ENCODE measurements at places on chromosomes 7 and 10.

DNA sequence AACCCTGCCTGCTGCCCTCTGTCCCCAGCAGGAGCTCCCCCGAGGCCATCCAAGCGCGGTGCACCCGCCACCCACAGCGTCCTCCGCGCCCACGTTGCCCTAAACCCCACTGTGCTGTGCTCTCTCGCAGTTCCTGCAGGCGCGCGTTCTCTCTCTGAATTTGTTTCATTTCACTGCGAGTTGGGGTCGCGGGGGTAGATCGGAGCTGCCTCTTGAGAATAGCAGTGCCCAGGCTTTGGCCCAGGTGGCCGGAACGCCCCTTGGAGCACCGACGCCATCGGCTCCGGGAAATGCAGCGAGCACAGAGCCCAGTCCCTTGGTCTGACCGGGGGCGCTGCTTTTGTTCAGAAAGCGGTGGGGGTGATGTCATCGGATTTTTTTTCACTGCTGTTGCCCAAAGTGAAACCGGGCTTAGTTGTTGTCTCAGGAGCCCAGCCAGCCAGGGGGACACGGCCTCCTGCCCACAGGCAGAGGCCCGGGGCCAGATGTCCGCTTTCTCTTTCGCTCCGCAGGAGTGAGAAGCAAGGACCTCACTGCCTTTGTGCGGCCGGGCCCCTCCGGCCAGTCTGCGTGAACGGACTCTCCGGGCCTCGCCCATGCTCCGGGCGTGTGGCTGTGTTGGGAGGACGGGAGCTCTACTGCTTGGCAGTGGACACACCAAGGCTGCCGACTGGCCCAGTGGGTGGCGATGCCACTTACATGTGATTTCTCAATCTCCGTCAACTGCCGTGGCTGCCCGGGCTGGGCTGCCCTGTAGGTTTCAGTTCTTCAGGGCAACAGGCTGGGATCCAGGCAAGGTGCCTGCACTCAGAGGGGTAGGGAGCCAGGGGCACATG is 43.1 kb downstream of the FOXK1 start:
- DNase-seq, result peak; percentile 59

- DNase-seq, result no peak
Measured at GRCh38 chr10:125008689-125009638, 67.0 kb downstream of the ZRANB1 start.

- DNase-seq, result no peak
Measured at GRCh38 chr7:27156916-27157701, 634 bp upstream of the HOXA7 start.

- DNase-seq, result peak; percentile 2
Measured at GRCh38 chr7:142603870-142604448, 145.3 kb upstream of the PRSS1 start.

DNA sequence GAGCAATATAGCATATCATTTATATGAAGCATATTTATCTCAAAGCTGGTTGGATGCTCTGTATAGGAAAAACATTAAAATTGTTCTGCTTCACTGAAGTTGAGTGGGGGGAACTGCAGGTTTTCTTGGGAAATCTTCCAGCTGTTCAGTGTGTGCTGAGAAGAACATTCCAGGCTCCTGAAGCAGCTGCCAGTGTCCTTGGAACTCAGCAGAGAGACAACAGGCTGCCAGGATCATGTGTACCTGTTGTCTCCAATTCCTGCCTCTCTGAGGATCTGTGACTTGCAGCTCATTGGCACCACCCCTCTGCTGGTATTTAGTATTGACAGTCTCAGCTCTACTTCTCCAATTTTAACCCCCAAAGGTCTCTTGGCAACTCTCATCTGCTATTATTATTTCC is 42.3 kb upstream of the PRKG1 start:
- DNase-seq, result no peak

DNA sequence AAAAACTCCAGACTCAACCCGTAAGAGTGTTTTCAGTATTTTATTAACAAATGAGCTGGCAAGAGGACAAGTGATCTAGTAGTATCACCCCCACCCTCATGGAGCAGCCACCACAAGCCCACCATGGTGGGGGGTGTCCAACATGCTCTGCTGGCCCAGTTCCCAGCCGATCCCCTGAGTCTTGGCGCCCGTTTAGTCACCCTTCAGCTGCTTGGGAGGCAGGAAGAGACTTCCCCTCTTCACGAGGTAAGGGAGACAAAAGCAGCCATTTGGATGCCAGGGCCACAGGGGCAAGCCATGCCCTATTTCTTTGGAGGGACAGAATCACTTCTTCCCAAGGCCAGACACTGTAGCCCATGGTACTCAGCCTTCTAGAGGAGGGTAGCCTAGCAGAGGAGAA is 54.1 kb downstream of the NOD1 start:
- no peak for DNase-seq

GRCh38 chr10:13942035-13942434 is 355.3 kb downstream of the PRPF18 start:
- DNase-seq, result no peak

DNA sequence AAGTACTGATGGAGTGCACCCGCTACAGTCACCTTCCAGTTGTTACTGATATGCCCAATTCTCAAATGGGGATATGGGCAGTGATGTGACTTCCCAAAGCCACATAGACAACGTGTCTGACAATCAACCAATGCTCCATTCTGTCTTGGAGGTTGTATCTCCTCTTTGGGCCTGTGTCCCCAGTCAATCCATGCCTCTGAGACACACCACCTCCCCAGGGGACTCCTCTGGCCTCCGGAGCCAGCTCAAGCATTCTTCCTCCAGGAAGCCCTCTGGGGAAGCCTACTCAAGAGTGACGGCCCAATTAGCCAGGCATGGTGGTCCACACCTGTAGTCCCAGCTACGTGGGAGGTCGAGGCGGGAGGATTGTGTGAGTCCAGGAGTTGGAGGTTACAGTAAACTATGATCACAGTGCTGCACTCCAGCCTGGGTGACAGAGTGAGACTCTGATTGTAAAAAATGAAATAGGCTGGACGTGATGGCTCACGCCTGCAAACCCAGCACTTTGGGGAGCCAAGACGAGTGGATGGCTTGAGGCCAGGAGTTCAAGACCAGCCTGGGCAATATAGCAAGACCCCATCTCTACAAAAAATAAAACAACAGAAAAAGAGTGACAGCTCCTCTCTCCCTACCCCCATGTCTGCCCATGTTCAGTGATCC is 99.5 kb upstream of the TNRC18 start:
- DNase-seq, result no peak

DNA sequence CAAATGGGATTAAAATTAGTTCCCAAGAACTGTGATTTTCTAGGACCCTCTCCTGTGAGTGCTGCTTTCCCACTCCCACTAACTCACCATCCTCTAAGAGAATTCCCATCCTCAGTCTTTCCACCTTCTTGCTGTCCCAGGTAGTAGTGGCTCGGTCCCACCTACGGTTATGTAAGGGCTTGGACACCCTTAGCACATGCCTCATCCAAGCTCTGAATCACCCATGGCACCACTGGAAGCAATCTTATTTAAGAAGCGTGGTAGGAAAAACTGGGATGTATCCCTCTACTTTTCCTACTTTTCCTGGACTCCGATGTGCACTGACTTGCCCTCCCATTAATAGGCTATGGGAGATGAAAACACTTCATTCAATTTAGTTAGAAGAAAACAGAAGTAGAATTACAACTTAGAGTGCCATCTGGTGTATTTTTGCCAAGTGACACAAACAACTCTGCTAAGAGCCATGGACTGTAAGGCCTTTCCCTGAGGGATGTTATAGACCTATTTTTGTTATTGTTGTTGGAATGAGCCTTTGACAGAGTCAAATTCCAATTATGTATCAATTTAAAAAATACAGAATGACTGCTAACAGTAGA is 13.7 kb upstream of the ANKRD22 start:
- no peak for DNase-seq

DNA sequence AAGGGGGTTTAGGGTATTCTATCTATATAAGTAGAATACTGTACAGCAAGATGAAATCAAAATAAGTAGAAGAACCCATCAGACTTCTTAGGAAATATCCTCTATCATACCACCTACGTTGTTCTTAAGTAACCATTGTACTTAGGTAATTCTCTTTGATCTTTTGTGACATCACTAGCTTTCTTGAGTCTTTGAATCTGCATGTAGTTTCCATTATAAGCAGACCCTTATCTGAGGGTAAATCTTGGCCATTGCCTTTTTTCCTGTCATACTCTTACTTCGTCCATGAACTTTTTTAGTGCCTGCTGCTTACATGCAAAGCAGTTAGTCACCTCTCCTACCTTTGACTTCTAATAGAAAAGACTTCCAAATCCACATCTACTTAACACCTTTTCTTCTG is 49.0 kb downstream of the WAC start:
- no peak for DNase-seq

- DNase-seq, result no peak
Measured at GRCh38 chr10:97543025-97543546, 29.5 kb upstream of the ANKRD2 start.

DNA sequence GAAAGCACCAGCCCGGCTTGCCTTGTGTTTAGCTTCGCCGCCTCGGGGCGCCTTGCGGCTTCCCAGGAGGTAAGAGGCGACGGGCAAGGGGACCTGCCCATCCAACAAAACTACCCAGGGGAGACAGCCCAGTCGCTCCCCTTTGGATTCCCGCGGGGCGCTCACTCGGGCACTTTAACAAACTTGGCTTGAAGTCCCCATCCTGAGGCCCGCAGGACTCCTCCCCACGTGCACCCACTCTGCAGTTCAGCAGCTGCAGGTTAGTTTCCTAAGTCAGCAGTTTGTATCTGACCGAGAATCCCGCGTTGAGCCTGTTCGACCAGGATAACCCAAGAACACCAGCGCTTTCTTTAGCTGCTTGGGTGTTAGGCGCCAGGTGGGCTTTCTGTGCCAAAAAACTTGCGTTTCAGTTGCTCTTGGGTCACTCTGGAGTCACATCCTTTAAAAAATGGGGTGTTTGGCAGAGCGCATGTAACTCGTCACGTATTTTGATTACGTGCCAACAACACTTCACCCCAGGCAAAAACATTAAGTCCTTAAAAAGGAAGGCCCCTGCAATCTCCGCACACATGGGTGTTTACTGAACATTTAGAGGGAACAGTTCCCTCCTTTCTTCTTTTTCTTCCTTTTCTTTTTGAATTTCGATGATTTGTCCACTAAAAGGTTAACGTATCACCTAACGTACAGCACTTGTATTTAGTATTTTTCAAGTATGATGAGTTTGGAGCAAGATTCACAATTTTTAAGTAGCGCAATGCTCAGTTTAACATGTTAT is 876 bp downstream of the DNAH11 start:
- no peak for DNase-seq

DNA sequence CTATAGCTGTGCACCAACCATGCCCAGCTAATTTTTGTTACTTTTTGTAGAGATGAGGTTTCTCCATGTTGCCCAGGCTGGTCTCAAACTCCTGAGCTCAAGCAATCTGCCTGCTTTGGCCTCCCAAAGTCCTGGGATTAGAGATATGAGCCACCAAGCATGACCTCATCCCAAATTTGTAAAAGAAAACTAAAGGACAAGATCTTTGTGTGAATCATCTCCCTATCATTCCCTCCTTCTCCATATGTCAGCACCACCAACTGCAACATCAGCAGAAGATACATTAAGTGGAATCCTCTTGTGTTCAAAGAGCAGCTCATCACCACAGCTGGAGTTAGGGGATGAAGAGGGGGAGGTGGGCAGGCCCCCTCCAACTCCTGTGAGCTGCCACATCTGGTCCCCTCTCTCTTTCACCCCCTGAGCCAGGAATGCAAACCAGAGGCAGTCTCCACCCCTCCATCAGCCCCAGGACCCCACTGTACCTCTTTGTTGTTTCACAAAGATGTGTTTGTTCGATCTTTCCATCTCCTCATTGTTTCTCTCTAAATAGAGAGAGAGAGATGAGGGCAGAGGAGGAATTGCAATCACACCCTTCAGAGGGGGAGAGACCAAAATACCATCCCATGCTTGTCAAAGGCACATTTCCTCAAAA is 47.3 kb upstream of the PIP4K2A start:
- no peak for DNase-seq

DNA sequence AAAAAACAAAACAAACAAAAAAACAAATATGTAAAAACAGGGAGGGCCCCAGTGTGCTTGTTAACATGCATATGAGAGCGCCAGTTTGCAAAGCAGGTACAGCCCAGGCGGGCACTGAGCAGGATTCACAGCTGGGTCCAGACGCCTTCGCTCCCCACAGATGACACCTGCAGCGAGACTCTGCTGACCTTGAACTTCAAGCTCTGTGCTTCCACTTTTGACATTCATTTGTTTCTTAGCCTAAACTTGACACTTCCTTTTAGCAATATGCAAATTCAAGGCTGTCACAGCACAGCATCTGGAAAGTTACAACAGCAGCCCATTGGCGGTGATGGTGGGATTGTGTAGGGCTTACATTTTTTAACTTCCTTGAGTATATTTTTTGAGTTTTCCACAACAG is 88.8 kb upstream of the TNS3 start:
- DNase-seq, result no peak

- no peak for DNase-seq
Measured at GRCh38 chr10:48550071-48550691, 54.7 kb downstream of the ARHGAP22 start.

DNA sequence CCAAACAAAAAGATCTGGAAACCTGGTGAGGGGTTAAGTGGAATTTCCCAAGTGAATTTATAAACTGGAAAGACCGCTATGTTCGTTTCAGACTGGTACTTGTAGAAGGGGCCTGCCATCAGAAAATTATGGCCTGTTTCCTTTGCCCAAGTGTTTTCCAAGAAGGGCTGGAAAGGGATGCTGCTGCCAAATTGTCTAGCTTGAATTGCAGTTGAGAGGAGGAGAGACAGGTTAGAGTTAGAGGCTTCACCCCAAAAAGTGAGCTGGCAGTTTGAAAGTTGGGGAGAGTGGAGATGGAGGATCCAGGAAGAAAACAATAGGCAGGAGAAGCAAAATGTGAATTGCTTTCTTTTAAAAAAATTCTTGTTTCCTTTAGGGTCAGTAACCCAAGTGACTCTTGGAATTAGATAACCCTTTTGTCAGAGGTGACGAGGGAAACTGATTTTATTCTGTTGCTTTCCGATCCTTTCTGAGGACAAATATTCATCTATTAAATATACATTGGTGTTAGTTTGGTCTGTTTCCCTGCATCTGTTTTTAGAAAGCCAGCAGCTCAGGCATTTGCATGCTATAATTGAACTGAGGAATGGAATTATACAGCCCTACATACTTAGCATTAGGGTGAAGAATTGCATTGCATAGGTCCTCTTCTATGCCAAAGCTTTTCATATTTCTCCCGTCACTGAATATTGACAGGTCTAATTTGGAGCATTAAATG is 82.5 kb upstream of the PRR15 start:
- DNase-seq, result no peak

DNA sequence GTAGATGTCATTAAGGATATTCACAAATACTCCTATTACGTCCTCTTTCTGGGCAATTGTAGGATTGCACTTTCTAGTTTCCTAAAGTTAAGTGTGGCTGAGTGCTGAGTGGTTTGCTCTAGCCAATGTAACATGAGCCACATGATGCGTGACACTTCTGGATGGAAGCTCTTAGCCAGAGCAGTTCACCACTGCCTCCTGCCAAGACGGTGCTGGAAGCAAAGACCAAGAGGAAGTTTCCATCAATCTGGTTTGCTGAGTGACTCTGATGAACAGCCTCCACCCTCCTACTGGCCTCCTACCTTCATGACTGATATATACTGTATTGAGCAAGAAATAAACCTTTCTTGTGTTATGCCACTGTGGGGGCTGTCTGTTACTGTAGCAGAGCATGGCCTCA is 318.1 kb downstream of the KCNMA1 start:
- no peak for DNase-seq

GRCh38 chr7:150753239-150753638 is 16.0 kb downstream of the GIMAP5 start:
- DNase-seq, result no peak

- DNase-seq, result peak; percentile 79
Measured at GRCh38 chr7:28700790-28701203, 257.3 kb downstream of the TRIL start.

All from DMS153 (cell line).